ENCODE measurements at places on chromosomes 12 and 14. TPM values are rescaled to one million over a fixed set of nuclear protein-coding genes. Genes with fewer than 3 reads are reported as not detected.

The TBC1D30 gene
- total RNA-seq = 0.41 TPM

The NRIP2 gene
- total RNA-seq = not detected

The GUCY2C gene
- total RNA-seq = not detected

The ANO2 gene
- total RNA-seq = not detected

The SYNE3 gene
- total RNA-seq = 92.3 TPM

The ANKRD33 gene
- not detected for total RNA-seq

The HOXC5 gene
- not detected for total RNA-seq

The AQP2 gene
- not detected for total RNA-seq

The ERP27 gene
- 21.8 TPM for total RNA-seq

The OASL gene
- total RNA-seq = 6.0 TPM

The INHBC gene
- not detected for total RNA-seq

The ADSS1 gene
- total RNA-seq = 5.4 TPM

- H3K4me1 ChIP-seq = no peaks in the 10 kb centered on the region
- DNase-seq = no peak
- no peak overlapping the region for H3K27ac ChIP-seq
- no peaks in the 10 kb centered on the region for H3K27me3 ChIP-seq
- H3K36me3 ChIP-seq = no peaks in the 10 kb centered on the region
- no peak overlapping the region for H3K4me3 ChIP-seq
Observed at GRCh38 chr14:33430414-33431035, 491.8 kb downstream of the NPAS3 start.

GRCh38 chr14:29446971-29447370 lies 480.7 kb downstream of the PRKD1 start:
- DNase-seq = no peak
- H3K4me3 ChIP-seq = no peak overlapping the region
- no peaks in the 10 kb centered on the region for H3K4me1 ChIP-seq
- H3K27me3 ChIP-seq = no peaks in the 10 kb centered on the region
- H3K36me3 ChIP-seq = no peaks in the 10 kb centered on the region

DNA sequence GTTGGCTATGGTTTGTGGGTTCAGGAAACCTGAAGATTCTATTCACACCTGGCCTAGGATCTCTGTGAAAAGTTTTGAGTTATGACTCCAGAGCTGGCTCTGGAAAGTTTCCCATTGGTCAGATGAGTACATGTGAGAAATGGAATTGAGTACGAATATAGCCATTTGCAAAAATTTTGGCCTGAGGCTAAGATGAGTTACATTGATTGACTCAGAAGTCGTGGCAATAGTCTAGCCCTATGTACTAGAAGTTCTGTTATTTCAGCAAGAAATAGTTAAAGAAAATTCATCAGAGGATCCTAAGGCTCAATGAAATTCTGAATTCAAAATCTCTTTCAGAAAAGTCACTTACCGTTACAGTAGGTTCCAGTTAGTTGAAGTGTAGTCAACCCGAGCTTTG lies 109.9 kb downstream of the PTCSC3 start:
- no peak for DNase-seq
- no peaks in the 10 kb centered on the region for H3K4me1 ChIP-seq
- no peak overlapping the region for H3K27ac ChIP-seq

- DNase-seq = no peak
- H3K27ac ChIP-seq = no peak overlapping the region
- H3K27me3 ChIP-seq = no peaks in the 10 kb centered on the region
Observed at GRCh38 chr12:42076976-42077375, 67.7 kb downstream of the GXYLT1 start.

DNA sequence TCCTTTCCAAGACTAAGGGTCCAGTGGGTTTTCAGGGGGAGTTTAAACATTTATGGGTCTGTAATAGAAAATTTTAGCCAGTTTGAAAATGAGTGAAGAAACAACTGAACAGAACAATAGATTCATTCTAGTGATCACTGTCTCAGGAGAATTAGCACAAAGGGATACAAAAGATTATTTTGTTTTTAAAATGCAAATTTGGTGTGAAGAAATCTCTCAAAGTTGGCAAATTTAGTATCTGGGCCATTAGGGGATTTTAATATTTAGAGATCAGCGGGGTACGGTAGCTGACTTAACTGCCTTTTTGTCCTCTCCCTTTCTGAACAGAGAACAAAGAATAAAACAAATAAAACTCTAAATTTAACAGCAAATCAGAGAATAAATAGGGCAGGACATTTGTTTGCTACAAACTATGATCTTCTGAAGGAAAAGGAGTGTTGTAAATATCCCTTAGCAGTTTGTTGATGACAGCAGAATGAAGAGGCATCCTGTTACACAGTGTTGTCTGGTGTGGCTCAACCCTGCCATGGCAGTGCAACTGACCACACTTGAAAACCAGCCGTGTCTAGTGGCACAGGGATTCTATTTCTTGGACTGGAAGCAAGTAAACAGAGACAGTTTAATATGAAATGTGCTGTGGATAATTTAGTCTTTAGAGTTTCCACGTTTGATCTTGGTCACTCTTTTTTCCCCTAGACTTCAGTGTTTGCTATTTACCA lies 46.3 kb upstream of the LRTM2 start:
- no peak overlapping the region for H3K4me3 ChIP-seq
- no peak overlapping the region for H3K27ac ChIP-seq
- H3K4me1 ChIP-seq = no peaks in the 10 kb centered on the region
- no peaks in the 10 kb centered on the region for H3K27me3 ChIP-seq
- DNase-seq = no peak

GRCh38 chr12:42607584-42608058 lies 18.1 kb upstream of the PRICKLE1 start:
- peaks cover 3% of the 10 kb centered on the region for H3K27me3 ChIP-seq
- DNase-seq = no peak
- no peak overlapping the region for H3K27ac ChIP-seq
- no peak overlapping the region for H3K4me3 ChIP-seq
- H3K36me3 ChIP-seq = no peaks in the 10 kb centered on the region

- H3K4me1 ChIP-seq = peaks cover 20% of the 10 kb centered on the region
- no peaks in the 10 kb centered on the region for H3K27me3 ChIP-seq
- DNase-seq = no peak
- no peaks in the 10 kb centered on the region for H3K36me3 ChIP-seq
Observed at GRCh38 chr12:132452596-132453350, 37.2 kb upstream of the FBRSL1 start.

- H3K4me3 ChIP-seq = no peak overlapping the region
- H3K36me3 ChIP-seq = no peaks in the 10 kb centered on the region
- no peak for DNase-seq
- H3K27me3 ChIP-seq = no peaks in the 10 kb centered on the region
- H3K4me1 ChIP-seq = no peaks in the 10 kb centered on the region
Observed at GRCh38 chr14:70707138-70708038, 65.7 kb downstream of the TTC9 start.

GRCh38 chr12:52598966-52599365 lies 2.3 kb downstream of the KRT72 start:
- H3K36me3 ChIP-seq = no peaks in the 10 kb centered on the region
- H3K27ac ChIP-seq = no peak overlapping the region
- peaks cover 19% of the 10 kb centered on the region for H3K4me1 ChIP-seq
- H3K4me3 ChIP-seq = no peak overlapping the region

GRCh38 chr12:53994264-53995001 lies 5.5 kb upstream of the HOXC9 start:
- no peak for DNase-seq
- no peaks in the 10 kb centered on the region for H3K36me3 ChIP-seq
- H3K27me3 ChIP-seq = peaks cover 26% of the 10 kb centered on the region
- H3K4me1 ChIP-seq = peaks cover 54% of the 10 kb centered on the region
- H3K4me3 ChIP-seq = no peak overlapping the region
- no peak overlapping the region for H3K27ac ChIP-seq

GRCh38 chr14:50359631-50360030 lies 37.0 kb downstream of the CDKL1 start:
- H3K27me3 ChIP-seq = no peaks in the 10 kb centered on the region
- peaks cover 18% of the 10 kb centered on the region for H3K4me1 ChIP-seq
- H3K4me3 ChIP-seq = no peak overlapping the region
- no peak overlapping the region for H3K27ac ChIP-seq
- H3K36me3 ChIP-seq = peaks cover 22% of the 10 kb centered on the region

- no peaks in the 10 kb centered on the region for H3K4me1 ChIP-seq
- no peaks in the 10 kb centered on the region for H3K27me3 ChIP-seq
- no peak overlapping the region for H3K4me3 ChIP-seq
Observed at GRCh38 chr14:50714450-50715073, 46.5 kb upstream of the SAV1 start.

DNA sequence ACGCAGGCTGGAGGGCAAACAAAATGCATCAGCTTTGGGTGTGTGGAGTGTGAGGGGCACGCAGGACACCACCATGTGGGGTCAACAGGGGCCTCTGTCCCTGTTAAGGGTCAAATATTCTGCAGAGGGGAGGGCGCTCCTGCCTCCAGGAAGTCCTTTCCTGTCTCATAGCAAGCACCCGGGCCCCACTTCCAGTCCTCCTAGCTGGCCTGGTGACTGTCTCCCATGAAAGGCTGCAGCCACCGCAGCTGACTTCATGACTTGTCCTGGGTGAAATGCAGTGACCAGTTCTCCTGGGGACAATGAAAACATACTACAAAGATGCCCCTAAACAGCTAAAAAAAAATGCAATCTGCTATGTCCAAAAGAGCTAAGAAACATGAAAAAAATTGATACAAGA lies 53.6 kb downstream of the LGMN start:
- H3K36me3 ChIP-seq = no peaks in the 10 kb centered on the region
- H3K4me3 ChIP-seq = no peak overlapping the region
- no peaks in the 10 kb centered on the region for H3K27me3 ChIP-seq
- DNase-seq = no peak
- no peak overlapping the region for H3K27ac ChIP-seq
- peaks cover 29% of the 10 kb centered on the region for H3K4me1 ChIP-seq

DNA sequence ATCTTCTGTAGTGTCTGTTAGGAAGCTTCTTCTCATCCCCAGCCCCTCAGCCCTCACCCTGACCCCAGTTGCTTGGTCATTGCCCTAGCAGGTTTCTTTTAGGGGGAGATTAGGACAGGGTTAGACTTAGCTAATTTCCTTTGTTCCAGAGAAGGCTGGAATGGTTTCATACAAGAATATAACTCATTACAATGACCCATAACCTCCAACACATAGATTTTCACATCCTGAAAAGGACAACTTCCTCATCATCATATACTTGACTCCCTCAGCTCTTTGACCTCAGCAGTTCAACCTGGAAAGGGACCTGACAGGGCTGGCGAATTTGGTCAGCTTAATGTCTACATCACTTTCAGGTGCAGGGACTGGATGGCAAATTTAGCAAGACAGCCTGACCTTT lies 8.0 kb upstream of the BHLHE41 start:
- DNase-seq = no peak
- H3K27me3 ChIP-seq = peaks cover 8% of the 10 kb centered on the region
- H3K27ac ChIP-seq = no peak overlapping the region
- no peaks in the 10 kb centered on the region for H3K36me3 ChIP-seq

GRCh38 chr14:33689680-33690079 lies 261.2 kb downstream of the EGLN3 start:
- H3K27me3 ChIP-seq = no peaks in the 10 kb centered on the region
- H3K4me1 ChIP-seq = no peaks in the 10 kb centered on the region
- H3K36me3 ChIP-seq = no peaks in the 10 kb centered on the region
- H3K27ac ChIP-seq = no peak overlapping the region
- H3K4me3 ChIP-seq = no peak overlapping the region

GRCh38 chr14:96309896-96310330 lies 53.2 kb downstream of the ATG2B start:
- H3K27ac ChIP-seq = no peak overlapping the region
- no peaks in the 10 kb centered on the region for H3K27me3 ChIP-seq
- no peak for DNase-seq

DNA sequence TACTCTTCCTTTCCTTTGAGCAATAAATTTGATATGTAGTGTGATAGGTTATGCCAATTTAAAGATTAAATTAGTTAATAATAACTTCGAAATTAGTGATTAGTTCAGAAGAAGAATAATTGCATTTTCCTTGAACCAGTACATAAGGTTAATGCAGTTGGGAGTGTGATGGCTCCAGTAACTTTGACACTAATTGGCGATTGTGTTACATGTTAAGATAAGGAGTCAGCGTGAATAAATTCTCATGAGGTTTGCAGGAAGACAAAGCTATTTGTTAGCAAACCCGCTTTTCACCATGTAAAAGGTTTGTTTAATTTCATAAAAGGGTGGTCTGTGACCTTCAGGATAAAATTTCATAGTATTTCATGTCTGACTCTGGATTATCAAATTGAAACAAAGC lies 1226.8 kb downstream of the SLC16A7 start:
- no peaks in the 10 kb centered on the region for H3K27me3 ChIP-seq
- no peak for DNase-seq
- no peaks in the 10 kb centered on the region for H3K4me1 ChIP-seq
- H3K36me3 ChIP-seq = no peaks in the 10 kb centered on the region
- H3K4me3 ChIP-seq = no peak overlapping the region

DNA sequence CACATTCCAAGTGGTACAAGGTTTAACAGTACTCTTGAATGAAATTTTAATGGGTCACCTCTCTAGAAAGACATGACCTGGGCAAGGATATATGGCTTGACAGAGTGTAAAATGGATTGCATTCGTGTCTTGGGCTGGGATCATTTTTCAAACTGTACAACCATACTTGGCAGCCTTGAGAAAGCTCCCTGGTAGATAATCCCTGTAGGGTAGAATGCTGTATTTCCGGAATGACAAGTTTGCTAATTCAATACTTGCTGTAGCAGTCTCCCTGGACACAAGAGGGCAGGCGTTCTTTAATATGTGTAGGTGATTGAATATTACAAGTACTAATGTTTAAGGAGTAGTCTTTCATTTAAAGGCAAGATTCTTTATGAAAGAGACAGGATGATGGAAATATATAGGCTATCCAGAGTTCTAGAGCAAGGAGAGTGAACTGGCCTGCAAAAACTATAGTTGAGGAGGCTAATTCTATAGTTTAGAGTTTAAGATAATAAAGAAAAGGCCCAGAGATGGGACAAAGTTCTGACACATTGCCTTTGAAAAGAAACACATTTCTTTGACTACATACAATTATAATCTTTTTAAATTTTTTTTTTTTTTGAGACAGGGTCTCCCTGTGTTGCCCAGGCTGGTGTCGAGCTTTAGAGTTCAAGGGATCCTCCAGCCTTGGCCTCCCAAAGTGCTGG lies 53.4 kb downstream of the PLBD1 start:
- H3K4me3 ChIP-seq = no peak overlapping the region
- no peak for DNase-seq
- no peaks in the 10 kb centered on the region for H3K4me1 ChIP-seq

- H3K4me3 ChIP-seq = no peak overlapping the region
- no peaks in the 10 kb centered on the region for H3K27me3 ChIP-seq
- H3K27ac ChIP-seq = no peak overlapping the region
- H3K4me1 ChIP-seq = no peaks in the 10 kb centered on the region
- H3K36me3 ChIP-seq = no peaks in the 10 kb centered on the region
Observed at GRCh38 chr12:109637348-109637747, 63.8 kb downstream of the MVK start.

- no peak overlapping the region for H3K27ac ChIP-seq
- H3K36me3 ChIP-seq = no peaks in the 10 kb centered on the region
- DNase-seq = no peak
- no peaks in the 10 kb centered on the region for H3K27me3 ChIP-seq
- no peaks in the 10 kb centered on the region for H3K4me1 ChIP-seq
Observed at GRCh38 chr12:78101113-78101876, 270.6 kb downstream of the NAV3 start.

DNA sequence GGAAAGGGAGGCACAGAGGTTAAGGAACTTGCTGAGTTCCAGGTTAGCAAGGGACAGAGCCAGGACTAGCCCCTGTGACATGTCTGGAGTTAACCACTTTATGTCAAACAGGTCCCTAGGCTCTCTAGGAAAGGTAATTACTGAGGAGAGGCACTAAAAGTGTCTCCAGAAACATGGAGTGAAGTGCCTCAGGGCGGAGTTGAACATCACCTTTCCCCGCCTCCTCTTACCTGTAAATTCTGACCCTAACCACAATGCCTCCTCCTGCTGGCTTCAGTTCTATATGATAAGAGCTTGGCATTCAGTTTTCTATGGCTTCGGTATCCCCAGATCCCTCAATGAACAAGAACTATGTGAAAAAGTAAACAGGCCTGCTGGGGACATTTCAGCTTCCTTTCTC lies 18.1 kb downstream of the RPH3A start:
- H3K4me1 ChIP-seq = no peaks in the 10 kb centered on the region
- no peak overlapping the region for H3K27ac ChIP-seq
- peaks cover 11% of the 10 kb centered on the region for H3K27me3 ChIP-seq
- no peak for DNase-seq
